Testis (tissue), 5 donors: ENCODE measurements at places on chromosomes 6 and 20.

DNA sequence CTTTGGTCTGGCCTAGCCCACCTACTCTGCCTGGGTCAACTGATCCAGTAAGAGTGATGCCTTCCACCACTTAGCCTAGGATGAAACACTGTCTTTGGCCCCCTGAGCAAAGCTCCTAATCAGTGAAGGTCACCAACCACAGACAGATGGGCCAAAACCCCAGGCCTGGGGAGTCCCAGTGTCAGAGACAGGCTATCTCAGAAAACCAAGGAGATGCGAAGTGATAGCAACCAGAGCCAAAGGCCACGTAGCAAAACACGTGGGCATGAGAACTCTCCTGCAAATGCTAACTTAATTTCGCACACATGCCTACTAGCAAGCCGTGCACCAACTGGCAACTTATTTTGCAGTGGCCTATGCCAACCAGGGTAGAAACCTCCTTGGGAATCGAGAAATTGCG, 29.1 kb downstream of the AGPAT4 start:
- H3K4me3 ChIP-seq, result no peak overlapping the region
- H3K36me3 ChIP-seq, result no peaks in the 10 kb centered on the region
- no peaks in the 10 kb centered on the region for H3K4me1 ChIP-seq
- DNase-seq, result no peak
- no peaks in the 10 kb centered on the region for H3K27me3 ChIP-seq

DNA sequence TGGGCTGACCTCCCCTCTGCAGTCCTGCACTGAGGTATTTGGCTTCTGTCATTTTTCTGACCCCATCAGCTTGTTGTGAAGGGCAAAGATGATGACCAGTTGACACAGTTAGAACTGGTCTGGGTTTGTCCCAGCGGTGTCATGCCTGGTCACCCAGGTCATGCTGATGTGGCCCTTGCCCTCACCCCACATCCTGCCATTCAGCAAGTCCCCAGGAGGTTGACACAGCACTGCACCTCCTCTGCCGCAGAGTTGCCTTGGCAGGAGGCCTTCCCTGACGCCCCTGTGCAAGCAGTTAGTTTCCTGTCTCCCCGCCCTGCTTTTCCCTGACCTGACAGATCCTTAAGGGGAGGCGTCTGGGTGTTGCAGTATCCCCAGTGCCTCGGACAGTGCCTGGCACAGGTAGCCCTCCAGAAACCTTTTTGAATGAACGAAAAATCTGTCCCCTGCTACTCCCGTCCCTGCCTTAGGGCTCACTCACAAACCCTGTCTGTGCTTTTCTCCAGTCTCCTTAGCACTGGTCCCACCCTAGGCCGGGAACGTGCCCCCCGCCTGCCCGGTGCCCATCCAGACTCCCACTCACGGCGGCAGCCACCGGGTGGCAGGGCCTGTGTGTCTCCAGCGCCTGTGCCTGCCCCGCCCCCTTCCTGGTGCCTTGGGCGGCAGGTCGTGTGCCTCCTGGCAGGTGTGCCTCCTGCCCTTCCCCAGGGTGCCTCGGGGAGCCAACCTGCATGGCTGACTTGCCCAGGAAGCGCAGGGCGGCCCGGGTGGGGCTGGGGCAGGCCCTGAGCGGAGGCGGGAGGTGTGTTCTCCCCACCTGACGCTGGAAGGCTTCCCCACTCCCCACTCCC, 146.3 kb upstream of the RNF24 start:
- H3K4me1 ChIP-seq, result peaks cover 16% of the 10 kb centered on the region
- H3K27ac ChIP-seq, result no peak overlapping the region
- H3K27me3 ChIP-seq, result no peaks in the 10 kb centered on the region

DNA sequence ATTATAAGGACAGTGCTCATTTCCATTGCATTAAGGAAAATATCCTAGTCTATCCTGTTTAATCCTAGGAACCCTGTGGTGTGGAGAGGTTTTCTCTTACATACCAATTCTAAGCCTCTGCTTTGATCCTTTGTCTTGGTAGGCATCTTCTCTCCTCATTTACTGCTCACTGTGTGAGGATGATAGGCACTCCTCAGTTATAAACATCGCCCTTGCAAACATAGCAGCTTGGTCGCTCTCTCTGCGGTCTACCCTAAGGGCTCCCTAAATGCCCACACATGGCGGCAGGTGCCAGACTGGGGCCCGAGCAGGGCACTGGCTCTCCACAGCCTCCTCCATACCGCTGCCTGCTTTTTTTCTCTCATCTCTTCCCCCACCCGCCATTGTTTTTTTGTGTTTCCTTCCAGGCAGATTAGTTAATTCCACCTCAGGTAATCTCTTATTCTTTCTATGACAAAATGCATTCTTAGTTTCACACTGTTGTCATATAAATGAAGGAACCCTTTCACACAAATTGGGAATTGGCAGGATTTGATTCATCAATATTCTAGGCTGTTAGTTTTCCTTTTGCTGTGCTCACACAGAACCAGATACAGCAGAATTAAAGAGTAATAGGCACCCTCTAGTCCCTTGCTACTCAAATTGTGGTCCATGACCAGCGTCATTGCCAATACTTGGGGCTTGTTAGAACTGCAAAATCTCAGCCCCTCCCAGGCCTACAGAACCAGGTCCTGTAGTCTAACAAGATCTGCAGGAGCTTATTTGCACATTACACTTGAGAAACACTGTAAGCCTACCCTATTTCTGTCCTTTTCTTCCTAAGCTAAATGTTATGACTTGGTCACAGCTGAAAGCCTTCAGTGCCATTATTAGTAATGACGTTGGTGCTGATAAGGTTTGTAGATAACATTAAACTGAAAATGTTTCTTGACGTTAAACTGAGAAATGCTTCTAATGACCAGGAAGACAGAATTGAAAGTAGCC, 36.3 kb downstream of the CARMIL1 start:
- H3K27me3 ChIP-seq, result no peaks in the 10 kb centered on the region
- no peak for DNase-seq
- peaks cover 59% of the 10 kb centered on the region for H3K4me1 ChIP-seq

- no peak for DNase-seq
- H3K4me3 ChIP-seq, result no peak overlapping the region
- no peaks in the 10 kb centered on the region for H3K27me3 ChIP-seq
Measured at GRCh38 chr6:105313211-105313610, 89.7 kb downstream of the PREP start.

DNA sequence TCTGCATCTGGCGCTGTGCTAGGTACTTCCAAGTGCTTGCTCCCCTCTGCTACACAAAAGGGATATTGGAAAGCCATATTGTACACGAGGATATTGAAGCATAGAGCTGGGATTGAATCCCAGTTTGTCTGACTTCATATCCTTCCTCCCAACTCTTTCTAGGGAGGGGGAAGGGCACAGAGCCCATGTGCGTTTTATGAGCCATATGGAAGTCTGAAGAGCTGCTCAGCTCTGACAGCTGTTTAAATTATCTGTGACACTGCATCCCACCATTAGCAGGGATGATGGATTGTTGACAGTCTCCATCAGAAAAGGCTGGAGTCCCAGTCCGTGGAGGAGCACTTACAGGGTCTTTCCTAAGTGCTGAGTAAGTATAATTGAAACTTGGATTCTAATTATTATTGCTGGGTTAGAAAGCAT, 18.4 kb downstream of the TIAM2 start:
- no peaks in the 10 kb centered on the region for H3K36me3 ChIP-seq
- no peak for DNase-seq
- no peak overlapping the region for H3K27ac ChIP-seq
- H3K4me1 ChIP-seq, result no peaks in the 10 kb centered on the region

GRCh38 chr20:40744072-40744817, 55.2 kb upstream of the MAFB start:
- H3K36me3 ChIP-seq, result no peaks in the 10 kb centered on the region
- H3K4me3 ChIP-seq, result no peak overlapping the region
- H3K4me1 ChIP-seq, result no peaks in the 10 kb centered on the region
- no peaks in the 10 kb centered on the region for H3K27me3 ChIP-seq
- DNase-seq, result no peak
